ENCODE measurements at places on chromosomes 3 and 15.
A peak's percentile ranks its signal among the peaks of the same experiment; 100 is the strongest.

GRCh38 chr3:8371085-8371551, 130.5 kb upstream of the LMCD1 start:
- DNase-seq: no peak

GRCh38 chr15:86855307-86856291, 775.9 kb downstream of the AGBL1 start:
- no peak for DNase-seq

DNA sequence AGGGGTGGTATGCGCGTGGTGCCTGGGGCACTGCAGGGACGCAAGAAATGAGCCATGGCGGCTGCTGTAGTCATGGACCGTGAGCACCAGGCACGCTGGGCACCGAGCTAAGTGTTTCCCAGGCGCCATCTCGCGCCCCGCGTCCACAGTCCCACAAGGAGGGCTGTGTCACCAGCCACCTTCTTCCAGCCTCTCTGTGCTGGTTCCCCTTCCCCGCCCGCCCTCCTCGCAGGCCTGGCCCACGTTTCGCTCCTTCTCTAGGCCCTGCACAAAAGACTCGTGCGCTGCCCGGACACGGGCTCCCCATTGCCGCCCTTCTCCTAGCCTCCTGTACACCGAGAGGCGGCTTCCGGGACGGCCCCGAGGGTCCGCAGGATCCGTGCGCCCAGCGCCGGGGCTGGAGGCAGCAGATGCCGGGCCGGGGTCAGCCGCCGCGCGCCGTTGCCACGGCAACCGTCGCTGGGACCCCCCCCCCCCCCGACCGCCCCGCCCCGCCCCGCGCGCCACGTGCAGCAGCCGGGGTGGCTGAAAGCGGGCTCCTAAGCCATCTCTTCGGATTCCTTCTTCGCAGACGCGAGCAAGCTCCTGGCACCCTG, 113.4 kb downstream of the SRGAP3 start:
- DNase-seq: peak; percentile 69

DNA sequence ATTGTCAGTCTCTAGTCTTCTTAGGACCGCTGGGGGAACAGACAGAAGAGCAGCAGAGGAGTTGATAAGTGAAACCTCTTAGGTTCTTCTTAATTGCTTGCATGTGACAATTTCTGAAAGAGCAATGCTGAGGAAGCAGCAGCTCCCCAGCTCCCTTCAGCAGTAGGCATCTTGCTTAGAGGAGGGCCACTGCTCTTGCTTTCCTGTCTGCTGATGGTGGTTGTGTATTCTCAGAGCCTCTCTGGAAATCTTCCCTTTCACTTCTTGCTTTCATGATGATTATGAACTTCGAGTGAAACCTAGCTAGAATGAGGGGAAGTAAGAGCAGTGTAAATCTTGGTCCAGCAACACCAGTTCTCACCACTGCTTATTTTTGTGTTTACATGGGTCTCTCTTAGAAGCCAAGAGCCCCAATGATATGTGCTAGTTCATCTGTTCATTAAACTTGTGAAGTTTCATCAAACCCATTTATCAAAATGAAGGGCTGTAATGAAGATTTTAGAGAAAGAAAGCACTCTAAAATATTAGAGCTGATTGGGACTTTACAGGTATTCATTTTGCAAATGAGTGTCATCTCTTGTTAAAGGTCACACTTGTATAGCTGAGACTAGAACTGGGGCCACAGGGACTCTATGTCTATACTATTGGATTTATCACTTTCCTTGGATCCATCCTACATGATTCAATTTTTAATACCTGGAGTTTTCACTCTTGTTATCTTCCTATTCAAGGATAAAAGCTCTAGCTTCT, 246.7 kb downstream of the LPP start:
- no peak for DNase-seq

- DNase-seq: no peak
These were observed 173.8 kb upstream of the TLE3 start for GRCh38 chr15:70271422-70272088.

- DNase-seq: no peak
These were observed 297.3 kb downstream of the DOCK3 start for GRCh38 chr3:50972029-50972428.

GRCh38 chr3:155323063-155323666, 29.7 kb upstream of the STRIT1 start:
- DNase-seq: peak; percentile 92

GRCh38 chr15:84666373-84666772, 8.4 kb upstream of the NMB start:
- no peak for DNase-seq

- peak; percentile 6 for DNase-seq
These were observed 345.5 kb downstream of the CHL1 start for GRCh38 chr3:542021-542420.

DNA sequence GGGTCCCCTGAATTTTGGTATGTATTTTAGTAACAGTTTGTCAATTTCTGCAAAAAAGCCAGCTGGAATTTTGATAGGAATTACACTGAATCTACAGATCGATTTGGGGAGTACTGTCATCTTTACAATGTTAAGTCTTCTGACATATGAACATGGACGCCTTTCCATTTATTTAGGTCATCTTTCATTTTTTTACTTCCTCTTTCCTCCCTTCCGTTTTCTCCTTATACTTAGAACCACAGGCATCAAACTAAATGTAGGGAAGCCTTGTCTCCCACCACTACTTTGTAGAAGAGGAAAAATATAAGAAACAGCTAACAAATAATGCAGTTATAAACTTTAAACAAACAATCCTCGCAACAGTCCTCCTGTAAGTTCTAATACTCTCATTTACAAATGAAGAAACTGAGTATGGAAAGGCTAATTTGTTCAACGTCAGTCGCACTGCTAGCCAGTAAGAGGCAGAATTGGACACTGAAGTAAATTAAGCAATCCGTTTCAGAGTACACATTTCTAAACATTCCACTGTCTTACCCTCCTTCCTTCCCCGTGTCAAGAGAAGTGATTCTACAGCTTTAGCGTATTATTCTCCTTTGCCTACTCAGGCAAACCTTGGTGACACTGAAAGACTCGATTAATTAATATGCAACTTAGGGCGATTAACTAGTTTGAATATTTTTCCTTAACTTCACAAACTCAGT, 25.6 kb downstream of the RHOA start:
- no peak for DNase-seq

GRCh38 chr3:124599779-124600693, 130.2 kb upstream of the UMPS start:
- DNase-seq: no peak

DNA sequence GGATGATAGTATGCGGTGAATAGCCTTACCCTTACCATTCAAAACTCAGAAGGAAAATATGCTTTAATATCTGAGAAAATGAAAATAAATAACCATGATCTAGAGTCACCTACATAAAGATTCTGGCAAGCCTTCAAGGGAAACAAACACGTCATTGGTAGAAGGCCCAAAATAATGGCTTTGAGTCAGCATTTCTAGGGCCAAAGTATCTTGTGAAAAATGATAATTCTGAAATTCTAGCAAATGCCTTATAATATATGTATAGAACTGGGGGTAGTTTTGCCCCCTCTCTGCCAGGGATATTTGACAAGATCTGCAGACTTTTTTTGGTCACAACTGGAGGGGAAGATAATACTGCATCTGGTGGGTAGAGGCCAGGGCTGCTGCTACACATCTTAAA, 15.4 kb downstream of the PLSCR1 start:
- peak; percentile 30 for DNase-seq

GRCh38 chr3:45259133-45259532, 33.0 kb upstream of the TMEM158 start:
- no peak for DNase-seq

DNA sequence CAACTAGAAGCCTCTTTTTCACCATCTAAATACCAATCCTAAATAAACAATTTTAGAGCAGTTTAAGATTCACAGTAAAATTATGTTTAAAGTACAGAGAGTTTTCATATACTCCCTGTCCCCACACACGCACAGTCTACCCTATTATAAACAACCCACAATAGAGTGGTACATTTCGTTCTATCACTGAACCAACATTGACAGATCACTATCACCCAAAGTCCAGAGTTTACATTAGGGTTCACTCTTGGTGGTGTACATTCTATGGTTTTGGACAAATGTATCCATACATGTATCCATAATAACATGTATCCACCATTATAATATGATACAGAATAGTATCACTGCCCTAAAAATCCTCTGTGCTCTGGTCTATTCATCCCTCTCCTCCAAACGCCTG, 89.0 kb downstream of the MLH1 start:
- DNase-seq: no peak

GRCh38 chr15:48915861-48916260, 37.9 kb downstream of the EID1 start:
- no peak for DNase-seq

DNA sequence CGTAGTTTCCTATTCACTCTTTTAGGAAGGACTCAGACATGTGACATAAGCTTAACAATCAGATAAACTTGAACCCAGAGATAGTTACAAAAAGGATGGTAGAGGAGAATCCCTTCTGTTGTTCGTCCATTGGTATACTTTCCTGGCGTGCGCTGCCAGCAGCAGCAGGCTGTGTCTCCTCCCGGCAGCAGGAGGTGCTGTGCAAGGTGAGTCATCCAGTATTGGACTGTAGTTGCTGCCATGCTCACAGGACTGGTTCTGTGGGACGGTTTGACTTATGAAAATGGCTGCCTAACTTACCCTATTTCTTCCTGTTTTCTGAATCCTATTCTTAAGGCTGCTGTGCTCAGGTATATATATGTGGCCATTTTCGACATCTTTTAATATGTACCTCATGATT, 253.4 kb upstream of the LRRC3B start:
- DNase-seq: no peak

DNA sequence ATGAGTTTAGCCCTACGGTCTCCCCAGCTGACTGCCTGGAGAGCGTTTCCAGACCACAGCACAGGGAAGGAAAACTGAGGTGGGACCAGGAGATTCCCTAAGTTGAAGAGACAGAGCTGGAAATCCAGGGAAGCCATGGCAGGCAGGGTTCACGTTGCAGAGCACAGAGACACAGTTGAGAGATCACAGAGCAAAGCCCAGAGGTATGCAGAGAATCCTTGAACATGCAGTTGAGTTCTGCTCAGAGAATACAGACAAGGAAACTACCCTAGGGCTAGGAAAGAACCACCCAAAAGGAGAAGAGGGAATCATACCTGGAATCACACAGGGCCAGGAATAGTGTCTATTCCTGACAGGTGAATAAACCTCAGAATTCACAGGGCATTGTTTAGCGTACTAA, 14.3 kb downstream of the SLC28A1 start:
- no peak for DNase-seq

DNA sequence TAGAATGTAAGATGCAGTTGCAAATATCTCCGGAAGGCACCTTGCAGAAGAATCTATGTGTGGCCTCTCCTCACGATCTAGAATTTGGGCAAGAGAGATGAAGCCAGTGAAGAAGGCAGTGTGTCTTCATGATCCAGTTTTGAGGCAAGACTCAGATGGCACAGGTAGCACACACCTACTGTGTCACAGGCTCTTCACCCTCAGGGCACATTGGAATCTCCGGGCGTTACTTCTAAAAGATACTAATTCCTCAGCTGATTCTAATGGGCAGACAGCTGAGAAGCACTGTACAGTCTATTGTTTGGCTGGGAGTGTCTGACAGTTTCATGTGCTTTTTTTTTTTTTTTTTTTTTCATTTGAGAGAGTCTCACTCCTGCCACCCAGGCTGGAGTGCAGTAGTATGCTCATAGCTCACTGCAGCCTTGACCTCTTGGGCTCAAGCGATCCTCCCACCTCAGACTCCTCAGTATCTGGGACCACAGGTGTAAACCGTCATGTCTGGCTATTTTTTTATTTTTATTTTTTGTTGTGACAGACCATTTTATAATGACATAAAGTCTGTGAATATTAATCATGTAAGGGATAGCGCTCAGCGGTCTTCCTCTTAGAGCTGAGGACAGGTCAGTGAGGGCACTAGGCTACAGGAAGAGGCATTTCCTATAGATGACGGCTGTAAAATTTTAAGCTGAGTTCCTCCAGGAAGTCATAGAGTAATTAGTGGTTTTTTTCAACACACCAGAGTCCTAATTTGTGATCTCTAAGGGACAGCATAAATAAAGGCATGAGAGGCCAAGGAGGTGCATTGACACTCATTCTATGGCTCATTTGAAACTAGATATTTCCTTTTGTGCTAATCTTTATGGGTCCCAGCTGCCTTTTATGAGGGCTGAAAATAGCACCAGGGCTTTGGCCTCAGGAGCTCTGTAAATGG, 4.0 kb downstream of the C3orf52 start:
- DNase-seq: no peak

DNA sequence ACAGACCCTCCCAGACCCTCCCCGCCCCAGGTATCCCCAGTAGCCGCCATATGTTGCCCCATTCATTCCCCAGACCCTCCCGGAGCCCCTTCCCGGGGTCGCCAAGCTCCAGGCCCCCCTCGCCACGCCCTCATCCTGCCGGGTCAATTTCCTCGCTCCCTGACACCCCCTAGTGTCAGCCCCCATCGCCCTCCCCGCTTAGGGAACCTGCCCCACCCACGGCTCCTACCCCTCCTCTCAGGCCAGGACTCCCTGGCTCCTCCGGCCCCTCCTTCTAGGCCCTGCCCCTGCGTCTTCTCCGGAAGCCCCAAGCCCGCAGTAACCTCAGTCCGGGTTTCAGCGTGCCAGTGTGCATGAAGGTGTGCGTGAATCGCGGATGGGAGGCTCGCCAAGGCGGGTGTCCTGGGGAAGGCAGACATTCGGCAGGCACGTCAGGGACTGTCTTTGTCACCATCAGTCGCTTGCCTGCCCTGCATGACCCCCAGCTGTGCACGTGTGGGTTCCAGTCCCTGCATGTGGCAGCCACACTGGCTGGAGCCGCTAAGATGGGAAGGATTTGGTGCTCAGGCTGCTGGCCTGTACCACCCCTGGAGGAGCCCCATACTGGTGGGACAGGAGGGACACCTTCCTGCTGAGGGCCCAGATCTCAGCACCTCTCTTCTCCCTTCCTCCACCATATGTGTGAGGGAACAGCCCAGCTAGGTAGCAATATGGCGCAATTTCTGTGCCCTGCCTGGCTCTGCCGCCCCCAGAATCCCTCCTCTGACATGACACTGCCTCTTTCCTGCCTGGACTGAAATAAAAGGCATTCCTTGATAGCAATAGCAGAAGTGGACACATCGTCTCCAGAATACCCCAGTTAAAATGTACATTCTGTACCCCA, 693 bp downstream of the DISP2 start:
- DNase-seq: no peak

- DNase-seq: no peak
These were observed 1.6 kb downstream of the STRA6 start for GRCh38 chr15:74200871-74201419.

Data from lung (tissue), 17 donors.